Hematopoietic multipotent progenitor cell treated with erythropoietin and hydrocortisone succinate and interleukin-3 and kit ligand, for 8 days (in vitro differentiated cells): ENCODE measurements at places on chromosomes 2 and 18.

- DNase-seq, result no peak
Observed at GRCh38 chr2:59702026-59702425, 851.4 kb downstream of the BCL11A start.

DNA sequence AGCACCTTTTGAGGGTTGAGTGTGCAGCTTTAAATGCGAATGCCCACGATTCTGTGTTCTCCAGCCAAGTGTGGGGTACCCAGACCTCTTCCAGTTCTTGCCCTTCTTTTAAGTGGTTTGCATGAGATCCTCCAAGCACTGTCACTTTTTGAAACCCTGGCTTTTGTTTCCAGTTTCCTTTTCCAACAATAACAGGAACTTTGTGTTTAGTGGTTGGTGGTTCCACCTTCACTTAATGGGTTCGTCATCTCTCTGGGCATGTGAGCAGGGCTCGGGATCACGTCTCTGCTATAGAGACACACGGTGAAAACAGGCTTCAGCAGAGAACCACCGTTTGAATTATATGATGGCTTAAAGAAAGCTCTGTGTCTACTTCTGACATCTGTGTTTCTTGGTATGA lies 197.6 kb downstream of the LDLRAD4 start:
- no peak for DNase-seq

- peak; percentile 57 for DNase-seq
Observed at GRCh38 chr2:227031379-227031778, 132.6 kb downstream of the COL4A4 start.

GRCh38 chr2:186523791-186524190 lies 37.7 kb downstream of the ZC3H15 start:
- DNase-seq, result no peak

DNA sequence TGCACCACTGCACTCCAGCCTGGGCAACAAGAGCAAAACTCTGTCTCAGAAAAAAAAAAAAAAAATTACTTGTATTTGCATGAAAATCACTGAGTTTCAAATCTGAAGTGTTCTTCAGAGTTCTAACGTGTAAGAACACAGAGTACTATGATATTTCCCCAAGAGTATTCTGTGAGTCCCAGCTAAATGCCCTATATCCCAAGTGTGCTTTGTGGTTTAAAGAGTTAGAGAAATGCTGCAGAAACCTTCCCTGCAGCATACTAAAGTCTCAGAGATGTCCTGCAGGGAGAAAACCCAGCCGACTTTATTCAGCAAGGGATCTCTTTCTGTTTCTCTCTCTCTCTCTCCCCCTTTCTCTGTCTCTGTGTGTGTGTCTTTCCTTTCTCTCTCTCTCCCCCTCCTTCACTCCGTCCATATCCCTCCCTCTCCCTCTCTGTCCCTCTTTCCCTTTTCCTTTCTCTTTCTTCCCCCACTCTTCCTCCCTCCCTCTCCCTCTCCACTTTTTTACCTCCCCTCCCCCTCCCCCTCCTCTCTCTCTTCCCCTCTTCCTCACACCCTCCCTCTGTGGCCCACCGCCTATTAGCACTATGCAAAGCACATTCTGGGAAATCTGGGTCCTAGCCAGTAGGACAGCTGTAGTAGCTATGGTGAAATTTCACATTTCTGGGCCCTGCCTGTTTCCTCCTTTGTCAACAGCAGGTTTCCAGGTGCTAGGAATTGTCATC lies 54.2 kb downstream of the ACTR2 start:
- no peak for DNase-seq

GRCh38 chr18:37544713-37545112 lies 20.9 kb downstream of the CELF4 start:
- DNase-seq, result no peak

DNA sequence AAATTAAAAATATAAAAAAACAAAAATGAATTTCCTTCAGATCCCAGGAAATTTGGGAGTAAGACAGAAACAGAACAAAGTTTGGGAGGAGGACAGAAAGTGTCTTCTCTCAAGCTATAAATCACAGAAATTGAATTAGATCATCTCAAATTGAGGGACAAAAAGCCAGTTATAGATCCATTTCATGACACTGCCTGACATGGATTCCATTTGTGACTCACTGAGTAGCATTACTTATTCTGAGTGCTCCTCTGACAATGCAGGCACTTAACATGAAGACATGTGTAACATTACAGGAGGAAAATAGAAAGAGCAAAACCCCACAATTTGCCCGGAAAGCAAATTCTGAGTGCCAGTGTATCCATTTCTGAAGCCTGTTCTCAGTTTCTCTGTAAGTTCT lies 63.9 kb upstream of the CREB1 start:
- no peak for DNase-seq

- DNase-seq, result no peak
Observed at GRCh38 chr2:62540408-62541168, 34.6 kb upstream of the TMEM17 start.

- no peak for DNase-seq
Observed at GRCh38 chr18:2442726-2443275, 128.5 kb downstream of the METTL4 start.

GRCh38 chr18:43758734-43759133 lies 481.4 kb upstream of the SYT4 start:
- DNase-seq, result no peak

GRCh38 chr2:94984964-94985575 lies 40.4 kb upstream of the MAL start:
- DNase-seq, result no peak

DNA sequence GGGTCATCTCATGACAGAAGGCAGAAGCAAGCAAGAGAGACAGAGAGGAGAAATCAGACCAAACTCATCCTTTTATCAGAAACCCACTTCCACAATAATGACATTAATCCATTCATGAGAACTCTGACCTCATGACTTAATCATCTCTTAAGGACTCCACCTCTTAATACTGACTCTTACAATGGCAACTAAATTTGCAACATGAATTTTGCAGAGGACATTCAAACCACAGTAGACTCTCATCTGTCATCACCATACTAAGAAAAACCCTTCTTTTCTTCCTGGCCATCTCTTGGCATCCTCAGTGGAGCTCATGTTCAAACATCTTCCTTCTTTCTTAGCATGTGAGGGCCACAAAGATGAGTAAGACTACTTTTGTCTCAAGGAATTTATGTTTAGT lies 476.2 kb upstream of the RAB12 start:
- DNase-seq, result no peak
